AML-193 (cell line): ENCODE measurements at places on chromosomes 2 and 18.

DNA sequence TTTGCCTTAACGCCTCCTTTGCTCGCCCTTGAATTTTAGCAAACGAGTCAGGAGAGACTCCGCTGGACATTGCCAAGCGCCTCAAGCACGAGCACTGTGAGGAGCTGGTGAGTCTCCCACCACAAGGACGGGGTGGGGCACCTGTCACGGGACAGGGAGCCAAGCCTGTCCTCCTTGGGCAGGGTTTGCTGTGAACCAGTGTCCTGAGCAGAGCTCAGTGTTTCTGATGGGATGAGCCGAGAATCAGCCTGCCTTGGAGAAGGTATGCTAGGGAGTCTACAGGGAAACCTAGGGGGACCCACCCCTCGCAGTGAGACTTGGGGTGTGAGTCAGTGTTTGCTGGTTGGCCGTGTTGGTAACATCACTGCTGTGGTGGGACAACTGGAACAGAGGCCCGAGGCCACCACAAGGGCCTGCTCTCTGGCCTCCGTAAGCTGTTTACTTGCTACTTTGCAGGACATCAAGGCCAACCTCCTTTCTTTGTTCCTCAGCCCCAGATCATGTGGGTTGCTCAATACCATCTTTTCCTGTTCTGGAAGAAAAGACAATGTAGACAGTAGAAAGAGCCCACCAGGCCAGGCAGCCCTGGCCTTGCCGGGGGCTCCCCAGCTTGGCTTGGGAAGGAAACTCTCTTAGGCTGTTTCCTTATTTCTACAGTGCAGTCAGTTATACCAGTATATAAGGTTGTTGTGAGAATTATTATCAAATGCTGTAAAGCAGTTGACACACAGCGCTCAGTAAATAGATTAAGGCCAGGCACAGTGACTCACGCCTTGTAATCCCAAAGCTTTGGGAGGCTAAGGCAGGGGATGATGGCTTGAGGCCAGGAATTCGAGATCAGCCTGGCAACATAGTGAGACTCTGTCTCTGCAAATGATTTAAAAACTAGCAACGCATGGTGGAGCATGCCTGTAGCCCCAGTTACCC is 42.4 kb downstream of the ITGB1BP1 start:
- DNase-seq: no peak

- DNase-seq: no peak
These were observed 31.0 kb upstream of the EPB41L5 start for GRCh38 chr2:119981896-119982295.

DNA sequence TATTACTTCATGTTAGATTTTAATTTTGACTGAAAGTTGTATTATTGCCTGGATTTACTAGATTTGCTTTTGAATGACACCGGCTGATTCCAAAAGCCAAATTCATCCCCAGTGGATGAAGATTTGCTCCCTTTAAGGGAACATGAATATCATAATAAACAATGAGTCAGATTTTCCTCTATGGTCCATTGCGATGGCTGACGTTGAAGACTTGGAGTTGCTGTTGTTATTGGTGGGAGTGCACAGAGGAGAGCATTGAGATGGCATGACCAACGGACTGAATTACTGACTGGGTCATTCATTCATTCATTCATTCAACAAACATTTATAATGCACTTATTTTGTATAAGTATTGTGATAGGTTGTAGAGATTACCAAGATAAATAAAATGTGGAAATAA is 33.4 kb upstream of the LYPD1 start:
- DNase-seq: no peak

GRCh38 chr2:17076533-17076932 is 410.9 kb upstream of the CYRIA start:
- DNase-seq: no peak

GRCh38 chr2:123720760-123721159 is 304.3 kb upstream of the CNTNAP5 start:
- DNase-seq: no peak

DNA sequence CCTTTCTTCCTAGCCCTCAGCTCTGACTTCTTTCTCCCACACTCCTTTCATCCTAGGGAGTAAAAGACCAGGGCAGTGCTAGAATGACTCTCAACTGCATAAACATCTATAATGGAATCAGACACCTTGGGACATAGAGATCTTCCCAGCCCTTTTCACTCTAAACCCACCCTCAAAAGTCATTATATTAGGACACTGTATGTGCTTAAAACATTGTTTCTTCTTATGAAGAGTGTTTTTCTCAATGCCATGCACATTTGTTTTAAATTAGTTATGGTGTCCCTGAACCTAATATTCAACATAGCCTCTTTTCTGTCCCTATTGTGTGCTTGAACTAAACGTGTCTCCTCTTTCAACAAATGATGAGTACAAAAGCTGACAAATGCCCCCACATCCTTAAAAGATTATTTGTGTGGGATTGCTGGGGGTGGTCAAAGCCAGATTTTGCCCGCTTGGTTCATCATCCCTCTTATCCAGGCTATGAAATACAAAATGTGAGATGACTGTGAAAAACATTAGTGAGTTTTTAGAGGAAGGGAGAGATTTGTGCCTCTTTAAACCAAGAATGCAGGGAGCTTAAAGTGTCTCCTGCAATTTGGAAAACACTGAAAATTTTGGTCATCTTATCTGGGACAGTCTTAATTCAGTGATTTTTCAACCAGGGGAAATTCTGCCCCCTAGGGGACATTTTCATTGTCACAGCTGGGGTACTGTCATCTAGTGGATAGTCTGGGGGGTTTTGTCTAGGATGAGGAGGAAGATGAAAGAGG is 29.0 kb downstream of the SERPINB5 start:
- DNase-seq: peak; percentile 11

- DNase-seq: no peak
These were observed 158.9 kb downstream of the TWIST2 start for GRCh38 chr2:239006622-239007285.

DNA sequence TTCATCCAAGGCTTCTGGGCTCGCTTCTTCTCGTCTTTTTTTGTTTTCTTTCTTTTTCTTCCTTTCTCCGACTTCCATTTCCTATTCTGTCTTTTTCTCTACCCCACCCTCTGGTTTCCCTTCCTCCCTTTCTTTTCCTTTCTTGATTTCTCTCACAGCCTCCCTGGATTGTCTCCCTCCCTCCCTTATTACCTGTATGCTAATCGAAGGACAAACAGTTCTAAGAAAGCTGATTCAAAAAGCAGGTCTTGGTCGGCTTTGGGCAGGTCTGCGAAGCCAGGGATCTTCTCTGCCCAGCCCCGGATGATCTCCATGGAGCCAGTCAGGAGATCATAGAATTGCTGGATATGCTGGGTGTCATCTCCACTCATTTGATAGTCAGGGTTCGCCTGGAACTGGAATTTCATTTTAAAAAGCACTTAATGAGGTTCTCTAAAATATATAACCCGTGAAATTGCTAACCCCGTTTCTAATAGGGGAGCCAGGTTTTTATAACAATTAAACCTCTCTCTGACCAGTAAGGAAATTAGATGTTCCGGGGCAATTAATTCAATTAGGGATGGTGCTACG is 5.9 kb downstream of the NR4A2 start:
- DNase-seq: no peak

DNA sequence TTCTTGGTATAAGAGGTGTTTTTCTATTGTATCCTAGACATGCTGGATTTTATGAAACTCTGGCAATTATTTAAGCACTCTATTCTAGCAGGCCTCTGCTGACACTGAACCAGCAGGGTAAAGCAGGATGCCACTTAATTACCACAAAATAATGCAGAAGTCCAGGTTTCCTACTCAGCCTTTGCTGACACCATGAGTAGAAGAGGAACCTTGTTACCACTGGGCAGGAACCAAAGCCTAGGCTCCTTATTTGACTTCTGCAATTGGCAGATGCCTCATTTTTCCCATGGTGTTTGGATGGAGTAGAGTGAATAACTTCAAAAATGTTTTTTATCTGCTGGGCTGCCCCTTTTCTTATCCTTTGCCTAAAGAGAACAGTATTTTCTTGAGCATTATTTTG is 60.8 kb downstream of the THNSL2 start:
- no peak for DNase-seq

DNA sequence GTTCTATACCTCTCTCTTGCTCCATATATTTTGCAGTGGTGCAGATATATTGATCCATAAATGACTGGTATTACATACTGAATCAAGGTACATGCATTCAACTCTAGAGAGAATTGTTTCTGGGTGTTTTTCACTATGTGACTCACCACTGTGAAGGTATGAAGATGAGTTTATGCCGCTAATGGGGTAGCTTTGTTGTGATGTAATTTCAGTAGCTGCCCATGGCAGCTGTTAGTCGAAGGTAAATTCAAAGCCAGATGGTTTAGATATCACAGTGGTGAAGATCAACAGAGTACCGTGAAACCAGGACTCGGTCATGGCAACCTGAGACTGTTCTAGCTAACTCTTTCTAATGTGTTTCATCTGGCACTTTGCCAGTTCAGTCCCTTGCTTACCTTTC is 50.4 kb downstream of the PKP4 start:
- DNase-seq: no peak

DNA sequence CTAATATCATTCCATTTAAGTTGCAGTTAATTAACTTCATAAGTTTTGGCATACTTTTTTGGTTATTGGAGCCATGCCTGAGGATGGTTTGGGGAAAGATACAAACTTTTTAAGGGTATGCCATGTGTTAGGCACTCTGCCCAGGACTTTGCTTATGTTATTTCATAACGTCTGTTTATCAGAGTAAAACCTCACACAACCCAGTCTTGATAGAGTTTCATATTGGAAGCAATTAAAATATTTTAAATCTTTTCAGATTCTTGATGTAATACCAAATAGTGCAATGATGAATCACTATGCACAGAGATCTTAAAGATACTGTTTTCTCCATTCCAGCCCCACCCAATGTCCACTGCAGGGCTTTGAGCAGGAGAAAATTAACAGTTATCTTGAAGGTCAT is 529.1 kb upstream of the HNMT start:
- no peak for DNase-seq

GRCh38 chr18:26468931-26469340 is 79.4 kb downstream of the KCTD1 start:
- DNase-seq: no peak

DNA sequence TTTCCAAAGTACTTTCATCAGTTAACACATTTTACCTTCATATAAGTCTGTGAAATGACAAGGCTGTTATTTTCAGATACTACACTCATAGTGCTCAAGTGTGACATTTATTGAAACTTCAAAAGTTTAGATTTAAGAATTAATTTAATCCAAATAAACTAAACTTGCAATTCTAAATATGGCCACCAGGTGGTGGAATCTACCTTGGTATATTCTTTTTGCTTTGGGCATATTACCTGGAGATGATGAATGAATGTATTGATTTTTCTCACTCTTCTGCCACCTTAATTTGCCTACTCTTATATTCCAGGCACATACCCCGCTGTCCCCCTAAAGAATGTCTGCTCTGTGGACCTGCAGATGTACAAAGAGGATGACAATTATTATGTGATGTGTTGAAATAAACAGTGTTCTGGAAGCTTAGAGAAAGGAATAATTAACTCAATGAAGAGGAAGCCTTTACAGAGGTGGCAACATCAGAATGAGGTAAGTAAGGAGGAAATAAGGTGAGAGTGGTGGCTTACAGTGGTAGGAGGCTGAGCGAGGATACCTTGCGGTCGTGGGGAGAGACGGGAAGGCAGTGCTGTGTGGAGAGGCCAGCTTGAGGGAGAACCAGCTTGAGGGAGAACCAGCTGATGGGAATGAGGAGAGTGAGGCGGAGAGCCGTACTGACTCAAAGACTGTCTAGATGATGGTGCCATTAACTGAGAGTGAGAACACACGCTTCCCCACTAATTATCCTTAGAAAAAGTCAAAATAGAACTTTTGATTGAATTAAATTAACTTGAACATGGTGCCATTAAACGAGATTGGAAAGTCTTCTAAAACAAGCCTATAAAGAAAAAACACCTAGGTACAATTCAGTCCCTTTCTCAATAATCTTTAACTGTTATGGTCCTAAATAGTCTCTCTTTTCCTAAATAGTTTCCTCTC is 179.5 kb downstream of the CELF4 start:
- DNase-seq: peak; percentile 1

DNA sequence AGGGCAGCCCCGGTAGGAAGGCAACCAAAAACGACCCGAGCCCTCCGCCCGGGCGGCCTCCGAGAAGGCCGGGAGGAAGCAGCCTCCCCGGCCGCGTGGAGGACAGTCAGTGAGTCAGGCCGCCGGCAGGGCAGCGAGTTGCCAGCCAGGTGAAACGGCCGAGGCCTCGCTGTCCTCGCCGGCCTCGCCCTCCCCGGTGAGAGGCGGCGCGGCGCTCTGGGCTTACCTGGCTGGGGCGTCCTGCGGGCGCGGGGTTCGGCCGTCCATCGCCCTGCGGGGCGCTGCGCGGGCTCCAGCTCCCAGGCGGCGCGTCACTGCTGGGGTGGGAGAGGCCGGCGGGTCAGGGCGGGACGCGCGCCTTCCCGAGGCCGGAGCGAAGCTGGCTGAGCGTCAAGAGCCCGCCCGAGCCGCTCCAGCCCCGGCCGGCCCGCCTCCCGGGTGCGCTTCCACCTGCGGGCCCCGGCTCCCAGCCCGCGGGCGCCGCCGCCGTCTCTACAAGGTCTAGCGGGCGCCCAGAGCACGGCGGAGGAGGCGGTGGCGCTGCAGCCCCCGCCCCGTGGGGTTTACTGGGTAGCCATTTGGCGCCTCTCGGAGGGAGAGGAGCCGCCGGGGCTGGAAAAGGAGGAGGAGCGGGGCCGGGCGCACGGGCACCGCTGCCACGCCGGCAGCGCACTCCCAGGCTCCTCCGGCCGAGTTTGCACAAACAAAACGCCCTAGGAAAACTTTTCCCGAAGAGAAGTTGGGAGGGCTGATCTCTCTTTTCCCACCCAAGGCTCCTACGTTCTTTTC is 499 bp downstream of the COBLL1 start:
- DNase-seq: peak; percentile 60

DNA sequence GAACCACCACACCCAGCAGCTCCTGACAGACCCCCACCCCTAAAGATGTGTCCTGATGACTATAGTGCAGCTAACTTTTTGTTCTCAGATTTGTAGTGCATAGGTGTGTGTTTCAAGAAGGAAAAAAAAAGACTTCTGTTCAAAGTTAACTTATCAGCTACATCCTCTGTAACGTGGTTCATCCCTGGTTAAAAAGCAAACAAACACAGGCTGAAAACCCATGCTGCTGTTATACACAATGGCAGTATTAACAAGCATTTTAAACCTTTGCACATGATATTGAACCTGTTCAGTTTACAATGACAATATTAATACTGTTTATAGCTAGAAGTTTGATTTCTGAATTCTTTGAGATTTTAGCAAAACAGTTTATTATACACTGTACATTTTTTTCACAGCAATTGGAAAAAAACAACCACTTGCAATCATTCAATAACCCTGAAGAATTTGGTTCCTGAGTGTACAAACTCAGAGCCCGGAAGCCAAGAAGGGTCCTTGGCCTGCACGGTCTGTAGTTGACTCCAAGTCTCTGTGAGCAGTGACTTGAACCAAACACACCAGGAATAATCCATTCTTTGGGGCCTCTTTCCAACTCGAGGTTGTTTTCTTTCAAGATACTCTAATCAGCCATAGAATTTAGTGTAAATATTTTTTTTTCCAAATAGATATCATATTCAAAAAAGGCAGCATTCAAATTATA is 153.2 kb upstream of the MAPRE2 start:
- no peak for DNase-seq

GRCh38 chr18:23203891-23204432 is 68.7 kb downstream of the CABLES1 start:
- no peak for DNase-seq
